Epithelial cell of proximal tubule (primary cell): ENCODE measurements at places on chromosomes 6 and 20. TPM values are rescaled to one million over a fixed set of nuclear protein-coding genes. Genes with fewer than 3 reads are reported as not detected.

Gene TRIM40
- not detected in 2 replicates for total RNA-seq

Gene HSPA12B
- total RNA-seq: not detected in 2 replicates

Gene ACOT8
- 29.1 and 33.0 TPM in 2 replicates for total RNA-seq

Gene RUNX2
- 12.7 and 13.1 TPM in 2 replicates for total RNA-seq

Gene DPPA5
- total RNA-seq: not detected in 2 replicates

Gene RBM24
- 3.2 and 5.4 TPM in 2 replicates for total RNA-seq

Gene PBOV1
- total RNA-seq: not detected in 2 replicates

Gene LRP11
- total RNA-seq: 41.7 and 54.5 TPM in 2 replicates

Gene PROKR2
- not detected in 2 replicates for total RNA-seq
